NCI-H1436 treated with DMSO at 0.1 percent for 48 hours (cell line): ENCODE measurements at places on chromosomes 5 and 9.

DNA sequence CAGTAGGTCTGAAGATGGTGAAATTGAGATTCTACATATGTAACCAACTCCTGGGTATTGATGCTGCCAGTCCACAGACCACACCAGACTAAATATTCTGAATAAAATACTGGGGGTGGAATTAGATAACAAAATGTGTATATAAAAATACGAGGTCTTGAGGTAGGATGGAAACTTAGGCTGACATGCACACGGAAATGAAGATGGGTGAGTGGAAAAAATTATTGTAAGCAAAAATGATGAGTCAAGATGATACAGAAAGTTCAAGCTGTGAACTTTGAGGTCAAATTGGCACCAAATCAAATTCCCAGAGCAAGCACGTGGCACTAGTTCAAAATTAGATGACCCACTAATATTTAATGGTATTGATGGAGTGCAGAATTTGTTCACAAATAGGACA lies 713.4 kb upstream of the ACO1 start:
- no peak for DNase-seq

GRCh38 chr9:36163049-36163785 lies 6.0 kb upstream of the CCIN start:
- DNase-seq = no peak

DNA sequence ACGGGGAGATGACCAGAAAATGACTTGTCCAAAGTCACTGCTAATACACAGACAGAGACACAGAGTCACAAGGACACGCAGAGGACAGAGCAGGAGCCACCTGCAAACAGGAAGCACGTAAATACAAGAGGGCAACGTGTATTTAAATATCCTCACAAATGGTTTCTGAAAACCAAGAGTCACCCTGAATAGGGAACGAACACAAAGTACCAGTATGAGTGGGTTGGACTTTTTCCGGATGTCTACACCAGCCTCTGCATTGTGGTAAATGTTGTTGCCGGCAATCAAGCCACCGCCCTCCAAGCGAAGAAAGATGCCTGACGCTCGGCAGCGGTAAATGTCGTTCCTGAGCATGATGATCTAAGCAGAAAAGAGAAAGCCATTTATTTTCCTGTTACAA lies 44.5 kb downstream of the FBXO10 start:
- no peak for DNase-seq

DNA sequence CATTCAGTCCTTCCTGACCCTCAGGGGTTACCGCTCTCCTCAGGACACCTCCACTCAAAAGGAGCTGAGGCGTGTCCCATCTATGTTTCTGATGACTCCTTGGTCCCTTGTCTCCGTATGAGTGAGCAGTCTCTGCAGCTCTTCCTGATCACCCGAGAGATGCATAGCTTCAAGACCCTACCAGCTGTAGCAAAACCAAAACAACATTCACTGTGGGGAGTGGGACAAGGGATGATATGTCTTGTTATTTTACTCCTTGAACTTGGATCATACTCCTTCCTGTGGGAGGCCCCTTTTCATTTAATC lies 14.4 kb downstream of the GLDC start:
- no peak for DNase-seq

GRCh38 chr5:143056792-143057579 lies 286.8 kb downstream of the ARHGAP26 start:
- no peak for DNase-seq

DNA sequence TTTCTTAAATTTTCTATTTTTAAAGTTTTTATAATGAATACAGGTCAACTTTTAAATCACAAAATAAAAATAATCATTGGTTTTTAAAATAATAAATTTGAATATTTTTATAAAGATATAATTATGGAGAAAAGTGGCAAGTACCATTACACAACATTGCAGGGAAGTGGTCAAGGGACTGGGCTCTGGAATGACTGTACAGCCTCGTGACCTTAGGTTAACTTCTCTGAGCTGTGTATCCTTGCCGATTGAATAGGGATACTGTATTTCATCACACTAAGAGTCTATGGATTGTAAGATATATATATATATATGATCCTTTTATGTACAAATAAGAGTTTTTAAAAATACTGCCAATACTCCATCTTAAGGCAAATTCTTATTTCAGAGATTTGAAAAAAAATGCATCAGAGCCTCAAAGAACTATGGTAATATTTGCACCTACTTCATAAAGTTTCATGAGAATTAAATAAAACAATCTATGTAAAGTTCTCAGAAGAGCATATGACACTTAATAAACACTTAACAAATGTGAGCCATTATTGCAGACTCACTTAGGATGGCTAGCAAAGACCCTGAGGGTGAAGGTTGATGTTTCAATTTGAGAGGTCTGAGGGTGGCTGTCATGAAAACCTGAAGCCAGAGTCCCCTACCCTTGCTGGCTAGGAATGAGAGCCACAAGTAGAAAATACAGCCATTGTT lies 136.5 kb downstream of the CCDC192 start:
- no peak for DNase-seq

DNA sequence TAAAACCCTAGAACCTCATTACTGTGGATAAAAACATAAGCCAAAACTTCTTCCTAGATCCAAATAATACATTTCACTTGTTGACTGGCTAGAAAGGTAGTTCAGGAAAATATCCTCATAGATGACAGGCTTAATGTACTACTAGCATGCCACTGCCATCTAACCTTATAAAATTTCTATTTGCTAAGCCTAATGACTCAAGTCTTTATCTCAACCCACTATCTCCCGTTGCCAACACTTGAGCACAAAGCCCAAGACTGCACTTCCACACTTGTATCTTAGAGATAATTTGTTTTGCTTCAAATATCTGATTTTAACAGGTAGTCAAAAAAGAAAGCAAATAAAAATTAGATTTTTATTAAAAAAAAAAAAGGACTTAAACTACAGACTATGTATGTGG lies 42.7 kb downstream of the FBXL17 start:
- no peak for DNase-seq

- DNase-seq = no peak
Measured at GRCh38 chr9:87080512-87081264, 133.4 kb upstream of the GAS1 start.

GRCh38 chr5:64939772-64940510 lies 171.2 kb downstream of the CWC27 start:
- no peak for DNase-seq

DNA sequence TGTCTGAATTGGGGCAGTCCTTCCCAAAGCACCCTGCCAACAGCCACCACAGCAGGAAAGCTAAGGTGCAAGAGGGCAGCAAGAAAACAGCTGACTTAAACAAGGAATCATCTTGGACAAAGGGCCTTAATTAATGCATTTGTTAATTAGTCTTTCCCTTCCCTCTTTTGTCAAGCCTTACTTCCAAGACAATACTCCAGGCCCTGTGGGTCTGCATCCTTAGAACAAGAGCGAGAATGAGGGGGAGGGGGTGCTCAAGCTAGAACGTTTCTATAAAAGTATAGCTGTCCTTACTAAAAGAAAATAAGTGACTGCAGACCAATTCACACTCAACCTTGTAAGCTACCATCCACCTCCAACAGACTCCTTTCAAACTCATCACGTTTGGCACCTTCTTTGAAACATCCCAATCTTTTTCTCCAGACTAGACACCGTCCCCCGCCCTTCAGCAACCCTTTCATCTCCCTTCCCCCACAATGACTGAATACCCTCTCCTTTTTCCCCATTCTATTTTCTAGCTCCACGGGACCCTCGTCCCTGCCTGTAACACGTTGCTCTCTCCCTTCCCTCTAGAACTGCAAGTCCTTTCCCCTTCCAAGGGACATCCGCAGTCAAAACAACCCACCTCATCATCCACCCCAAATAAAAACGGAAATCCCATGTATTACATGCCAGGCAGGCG lies 85.7 kb upstream of the RNF38 start:
- DNase-seq = no peak

DNA sequence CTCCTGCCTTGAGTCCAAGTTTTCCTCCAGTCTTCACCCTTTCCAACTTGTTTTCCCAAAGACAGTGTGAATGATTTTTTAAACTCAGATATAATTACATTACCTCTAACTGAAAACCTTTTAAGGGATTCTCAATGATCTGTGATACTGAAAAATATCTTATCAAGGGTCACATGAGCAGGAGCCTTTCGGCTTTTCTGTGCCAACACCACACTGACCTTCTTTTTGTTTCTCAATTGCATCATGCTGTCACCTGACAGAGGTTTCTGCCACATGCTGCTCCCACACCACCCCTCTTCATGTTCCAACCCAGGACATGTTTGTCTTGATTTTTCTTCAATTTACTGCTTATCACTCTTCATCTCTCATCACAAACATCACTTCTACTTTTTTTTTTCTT lies 820.0 kb downstream of the PRELID2 start:
- no peak for DNase-seq

GRCh38 chr9:137813167-137813566 lies 64.4 kb upstream of the CACNA1B start:
- no peak for DNase-seq
